RCC 7860 (cell line): ENCODE measurements at places on chromosomes 16 and 17.

DNA sequence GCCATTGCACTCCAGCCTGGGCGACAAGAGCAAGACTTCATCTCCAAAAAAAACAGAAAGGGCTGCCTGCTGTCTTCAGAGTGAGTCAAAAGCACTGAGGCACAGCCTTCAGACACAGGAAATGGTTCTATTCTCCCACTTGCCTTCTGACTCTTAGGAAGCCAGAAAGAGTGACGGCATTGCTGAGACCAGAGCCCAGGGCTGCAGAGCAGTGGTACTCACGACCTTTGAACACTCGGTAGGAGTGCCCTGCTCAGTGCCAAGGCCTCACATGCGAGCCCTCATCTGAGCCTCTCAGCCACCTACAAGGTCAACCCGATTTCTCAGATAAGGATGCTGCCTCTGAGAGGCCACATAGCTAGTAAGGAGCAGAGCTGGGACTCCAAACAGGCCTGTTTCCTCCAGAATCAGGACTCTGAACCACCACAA, 3.5 kb upstream of the ITGAE start:
- peak; percentile 98 for DNase-seq

- DNase-seq: no peak
These were observed 13.0 kb upstream of the EEF2K start for GRCh38 chr16:22193063-22193411.

GRCh38 chr16:50103764-50104163, 38.0 kb downstream of the HEATR3 start:
- DNase-seq: peak; percentile 14

GRCh38 chr17:77405867-77406732, 265.3 kb downstream of the SEC14L1 start:
- DNase-seq: no peak

DNA sequence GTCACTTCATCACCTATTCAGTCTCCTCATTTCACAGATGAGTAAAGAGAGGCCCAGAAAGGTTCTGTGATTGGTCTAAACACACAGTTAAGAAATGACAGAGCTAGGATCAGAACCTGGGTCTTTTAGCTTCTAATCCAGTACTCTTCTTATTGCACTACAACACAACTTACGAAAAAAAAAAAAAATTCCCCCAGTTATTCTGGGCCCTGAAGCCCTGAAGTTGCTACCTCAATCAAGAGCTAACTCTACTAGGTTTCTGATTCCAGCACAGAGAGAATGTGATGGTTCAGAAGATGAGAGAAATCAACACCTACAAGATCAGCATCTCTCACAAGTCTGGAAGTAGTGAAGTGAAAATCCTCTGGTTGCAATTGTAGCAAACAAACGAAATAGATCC, 37.3 kb downstream of the GRB7 start:
- no peak for DNase-seq

- no peak for DNase-seq
These were observed 38.4 kb downstream of the SOX9 start for GRCh38 chr17:72158895-72159885.

- peak; percentile 57 for DNase-seq
These were observed at the start of gene FKBP10 for GRCh38 chr17:41812381-41813151. Gene FKBP10 (plus strand): TSS chr17:41813004. CDS start chr17:41813035, 31 bp downstream.

GRCh38 chr17:52160136-52160567, 1.6 kb upstream of the CA10 start:
- DNase-seq: no peak

GRCh38 chr16:52555572-52555971, 8.6 kb upstream of the TOX3 start:
- no peak for DNase-seq

- no peak for DNase-seq
These were observed 443.2 kb downstream of the XYLT1 start for GRCh38 chr16:17027488-17028129.

- DNase-seq: no peak
These were observed 57.1 kb downstream of the HAPSTR1 start for GRCh38 chr16:9148374-9149015.

DNA sequence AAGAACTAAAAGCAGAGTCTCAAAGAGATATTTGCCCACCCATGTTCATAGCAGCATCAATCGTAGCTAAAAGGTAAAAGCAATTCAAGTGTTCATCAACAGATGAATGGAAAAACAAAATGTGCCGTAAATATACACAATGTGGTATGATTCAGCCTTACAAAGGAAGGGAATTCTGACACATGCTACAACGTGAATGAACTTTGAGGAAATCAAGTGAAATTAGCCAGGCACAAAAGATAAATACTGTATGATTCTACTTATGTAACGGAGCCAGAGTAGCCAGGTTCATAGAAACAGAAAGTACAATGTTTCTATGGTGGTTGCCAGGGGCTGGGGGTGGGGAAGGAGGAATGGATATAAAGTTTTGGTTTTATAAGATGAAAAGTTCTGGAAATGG, 57.8 kb upstream of the IL34 start:
- no peak for DNase-seq

- peak; percentile 56 for DNase-seq
These were observed 20.0 kb downstream of the ST6GALNAC1 start for GRCh38 chr17:76623271-76624146.

DNA sequence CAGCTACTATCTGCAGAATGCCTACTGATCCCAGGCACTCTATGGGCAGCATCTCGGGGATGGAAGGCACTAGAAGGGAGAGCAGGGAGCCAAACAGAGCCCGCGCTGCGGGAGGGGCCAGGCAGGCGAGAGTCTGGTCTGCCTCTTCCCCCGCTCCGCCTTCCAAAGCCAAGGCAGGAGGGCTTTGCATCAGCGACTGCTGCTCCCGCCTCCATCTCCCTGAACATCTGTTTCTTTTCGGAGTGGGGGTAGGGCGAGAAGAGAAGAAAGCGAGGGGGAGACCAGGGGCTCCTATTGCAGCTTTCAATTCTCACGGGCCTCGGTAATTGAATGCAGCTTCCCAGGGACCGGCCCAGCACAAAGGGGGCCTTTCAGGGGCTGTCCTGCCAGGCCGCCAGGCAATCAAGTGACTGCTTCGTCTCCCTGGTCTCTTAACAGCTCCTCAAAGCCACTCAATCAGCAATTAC, 31.4 kb upstream of the CDC42EP4 start:
- peak; percentile 74 for DNase-seq

DNA sequence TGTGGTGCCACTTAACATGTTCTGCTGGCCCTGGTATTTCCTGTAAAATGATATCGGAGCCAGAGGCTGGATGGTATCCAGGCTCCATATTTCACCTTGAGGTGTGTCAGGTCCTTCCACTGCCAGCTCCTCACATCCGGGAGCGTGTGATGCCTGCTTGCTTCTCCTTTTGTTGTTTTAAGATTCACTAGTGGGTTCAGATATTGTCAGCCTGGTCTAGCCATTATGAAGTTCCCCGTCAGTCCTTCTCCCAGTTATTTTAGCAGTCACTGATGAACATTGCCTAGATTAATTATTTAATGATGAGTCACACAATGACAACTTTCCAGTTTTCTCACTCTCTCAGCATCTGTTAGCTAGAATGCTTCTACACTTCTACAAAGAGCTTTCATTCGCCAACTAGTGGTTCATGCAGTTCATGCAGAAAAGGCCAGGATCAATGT, 11.3 kb downstream of the DNAAF1 start:
- DNase-seq: peak; percentile 27

GRCh38 chr17:83136931-83137330, 57.5 kb downstream of the METRNL start:
- DNase-seq: no peak

GRCh38 chr17:78390241-78391050, 12.0 kb downstream of the PGS1 start:
- DNase-seq: peak; percentile 99

GRCh38 chr16:25855063-25855462, 163.3 kb downstream of the HS3ST4 start:
- DNase-seq: no peak

DNA sequence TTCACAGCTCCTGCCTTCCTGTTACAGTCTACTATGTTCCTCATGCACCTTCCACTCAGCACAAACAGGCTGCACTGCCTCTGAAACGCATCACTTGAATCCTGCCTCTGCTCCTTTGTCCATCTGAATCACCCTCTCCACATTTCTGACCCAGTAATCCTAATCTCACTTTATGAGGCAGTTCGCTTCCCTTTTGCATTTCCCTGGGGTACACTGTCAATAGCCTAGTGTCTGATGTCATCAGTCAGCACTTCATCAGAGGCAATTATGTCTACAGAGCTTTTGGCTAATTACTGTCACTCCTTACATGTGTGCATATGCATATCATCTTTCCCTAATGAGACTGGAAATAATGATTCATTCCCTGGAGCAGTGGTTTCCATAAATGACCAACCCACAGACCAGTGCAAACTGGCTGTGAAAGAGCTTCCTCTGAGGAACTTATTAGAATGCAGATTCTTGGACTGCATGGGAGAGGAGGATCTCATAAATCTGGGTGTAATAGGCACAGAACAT, 23.6 kb downstream of the CA4 start:
- DNase-seq: no peak

- DNase-seq: no peak
These were observed 48.2 kb upstream of the MEIOC start for GRCh38 chr17:44607836-44608690.

GRCh38 chr17:57313097-57313835, 56.9 kb downstream of the MSI2 start:
- no peak for DNase-seq

- no peak for DNase-seq
These were observed at the start of gene ZNF385C for GRCh38 chr17:42097691-42098631. Gene ZNF385C (minus strand): TSS chr17:42098473. CDS start chr17:42063056, 35,417 bp downstream.
